ENCODE measurements at places on chromosomes 16 and 17.

GRCh38 chr17:57565176-57565575 lies 179.9 kb downstream of the CCDC182 start:
- DNase-seq: no peak

DNA sequence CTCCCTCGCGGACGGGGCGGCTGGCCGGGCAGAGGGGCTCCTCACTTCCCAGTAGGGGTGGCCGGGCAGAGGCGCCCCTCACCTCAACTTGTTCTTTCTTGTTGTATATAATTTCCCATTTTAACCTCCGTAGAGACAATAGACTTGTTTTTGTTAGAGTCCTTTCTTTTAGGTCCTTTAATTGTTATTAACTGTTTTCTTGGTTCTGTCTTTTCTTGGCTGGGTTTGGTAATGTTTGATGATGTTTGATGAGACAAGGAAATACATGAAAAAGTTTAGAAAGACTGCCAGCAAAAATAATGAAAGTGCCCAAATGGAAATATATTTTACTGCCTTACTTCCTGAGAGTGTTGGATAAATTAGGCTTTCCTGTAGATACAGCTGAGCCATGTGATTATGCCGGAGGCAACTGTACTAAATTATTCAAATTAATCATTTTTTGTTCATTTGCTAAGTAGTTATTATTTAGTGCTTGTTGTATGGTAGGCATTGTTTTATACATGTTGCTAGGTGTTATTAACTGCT lies 30.9 kb downstream of the PRPSAP2 start:
- no peak for DNase-seq

GRCh38 chr17:4823373-4824089 lies 9.6 kb upstream of the MINK1 start:
- DNase-seq: no peak

DNA sequence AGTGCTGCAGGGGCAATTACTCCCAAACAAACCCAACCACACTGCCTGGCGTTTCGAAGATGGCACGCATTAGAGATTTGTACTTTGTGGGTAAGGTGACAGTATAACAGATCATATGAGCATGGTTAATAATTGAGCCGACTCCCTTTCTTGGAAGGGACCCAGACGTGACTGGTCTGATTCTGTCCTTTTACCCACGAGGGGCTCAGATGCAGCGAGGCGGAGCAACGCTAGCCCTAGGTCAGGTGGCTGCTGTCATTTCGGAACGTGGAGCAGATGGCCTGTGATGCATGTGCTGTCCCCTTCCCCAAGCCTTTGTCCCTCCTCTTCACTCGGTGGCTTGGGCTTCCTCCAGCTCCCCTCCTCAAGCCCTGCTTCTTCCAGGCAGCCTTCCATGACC lies 84.2 kb downstream of the SNX29 start:
- DNase-seq: no peak

- DNase-seq: no peak
Observed at GRCh38 chr16:880471-881171, 80.1 kb upstream of the GNG13 start.

DNA sequence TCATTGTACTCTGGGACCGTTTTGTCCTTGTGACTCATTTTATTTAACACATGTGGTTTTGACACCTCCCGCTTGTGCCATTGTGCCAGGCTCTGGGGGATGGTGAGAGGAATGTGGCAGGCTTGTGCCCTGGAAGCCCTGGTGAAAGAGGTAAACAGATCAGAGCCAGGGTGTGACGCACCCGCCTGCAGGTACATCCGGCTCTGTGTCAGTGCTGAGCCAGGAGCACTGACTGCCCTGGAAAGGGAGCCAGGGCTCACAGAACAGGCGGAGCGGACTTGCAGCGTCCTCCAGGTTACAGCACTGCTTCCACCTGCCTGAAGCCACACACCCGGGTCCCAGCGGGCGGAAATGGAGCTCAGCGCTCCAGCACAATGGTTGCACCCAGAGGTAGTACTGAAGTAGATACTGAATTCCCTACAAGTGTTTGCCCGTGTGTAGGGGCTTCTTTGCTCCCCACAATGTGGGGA lies 30.6 kb downstream of the CDRT15 start:
- DNase-seq: no peak

GRCh38 chr16:86079255-86079885 lies 180.4 kb downstream of the IRF8 start:
- DNase-seq: no peak

- no peak for DNase-seq
Observed at GRCh38 chr16:22192261-22193062, 13.6 kb upstream of the EEF2K start.

- no peak for DNase-seq
Observed at GRCh38 chr16:55367301-55367811, 43.4 kb downstream of the IRX6 start.

DNA sequence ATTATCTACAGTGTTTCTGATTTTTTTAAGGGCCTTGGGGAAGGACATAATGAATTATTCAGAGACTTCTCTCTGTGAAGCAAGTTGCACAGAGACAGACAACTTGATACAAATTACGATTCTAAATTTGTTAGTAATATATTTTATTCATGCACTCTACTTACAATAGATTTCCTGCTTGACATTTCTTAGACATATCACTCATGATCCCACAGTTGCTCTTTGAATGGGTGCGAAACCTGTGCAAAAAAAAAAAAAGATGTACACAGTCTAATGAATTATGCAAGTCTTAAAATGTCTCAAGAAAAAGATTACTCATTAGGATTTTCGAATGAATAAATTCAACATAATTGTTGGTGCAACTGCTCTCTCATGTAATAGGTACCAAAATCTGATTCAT lies 254.8 kb downstream of the PRKCA start:
- DNase-seq: no peak

- no peak for DNase-seq
Observed at GRCh38 chr16:53852678-53853077, 148.7 kb downstream of the FTO start.

GRCh38 chr17:58153046-58153445 lies 4.9 kb downstream of the OR4D1 start:
- no peak for DNase-seq

Data from progenitor cell of endocrine pancreas (in vitro differentiated cells).